ENCODE measurements at places on chromosomes 16 and 17. TPM values are rescaled to one million over a fixed set of nuclear protein-coding genes. Genes with fewer than 3 reads are reported as not detected.

Gene CACNG5
- not detected for total RNA-seq

DNA sequence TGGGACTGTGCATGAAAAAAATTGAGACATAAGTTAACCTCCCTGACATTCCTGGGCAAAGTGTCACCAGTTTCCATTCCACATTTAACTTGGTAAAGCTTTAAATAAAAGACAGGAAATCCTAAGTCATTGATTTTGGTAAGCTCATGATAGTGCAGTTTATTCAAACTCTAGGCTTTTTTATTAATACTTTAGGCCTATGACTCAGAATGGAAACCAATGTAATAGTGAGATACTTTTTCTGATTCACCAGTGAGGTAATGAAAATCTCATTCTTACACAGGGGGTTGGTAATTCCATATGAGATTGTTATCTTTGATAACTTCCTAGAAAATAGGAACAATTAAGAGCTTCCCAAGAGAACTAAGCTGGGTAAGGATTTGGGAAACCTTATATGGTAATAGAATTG, 91.1 kb downstream of the NLK start:
- no peaks in the 10 kb centered on the region for H3K4me1 ChIP-seq
- no peak overlapping the region for H3K4me3 ChIP-seq
- H3K36me3 ChIP-seq = no peaks in the 10 kb centered on the region
- no peak for DNase-seq
- H3K27me3 ChIP-seq = no peaks in the 10 kb centered on the region
- H3K27ac ChIP-seq = no peak overlapping the region

DNA sequence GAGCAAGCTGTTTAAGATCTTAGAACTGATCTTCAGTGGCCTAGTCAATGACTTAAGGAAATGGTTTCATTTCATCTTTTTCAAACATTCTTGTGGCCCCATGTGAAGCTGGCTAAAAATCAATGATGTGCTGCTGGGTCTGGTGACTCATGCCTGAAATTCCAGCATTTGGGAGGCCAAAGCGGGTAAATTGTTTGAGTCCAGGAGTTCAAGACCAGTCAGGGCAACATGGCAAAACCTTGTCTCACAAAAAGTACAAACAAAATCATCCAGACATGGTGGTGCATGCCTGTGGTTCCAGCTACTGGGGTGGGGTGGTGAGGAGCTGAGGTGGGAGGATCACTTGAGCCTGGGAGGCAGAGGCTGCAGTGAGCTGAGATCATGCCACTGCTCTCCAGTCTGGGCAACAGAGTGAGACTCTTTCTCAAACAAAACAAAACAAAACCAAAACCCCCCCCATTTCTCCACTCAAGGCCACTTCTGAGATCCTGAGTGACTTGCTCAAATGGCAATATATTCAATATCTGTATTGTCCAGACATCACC, 17.4 kb upstream of the COL1A1 start:
- H3K27me3 ChIP-seq = no peaks in the 10 kb centered on the region
- no peak overlapping the region for H3K4me3 ChIP-seq
- peaks cover 6% of the 10 kb centered on the region for H3K4me1 ChIP-seq
- H3K36me3 ChIP-seq = no peaks in the 10 kb centered on the region

GRCh38 chr16:89346869-89347268, 129.4 kb downstream of the ZNF778 start:
- no peaks in the 10 kb centered on the region for H3K27me3 ChIP-seq
- H3K27ac ChIP-seq = no peak overlapping the region
- no peaks in the 10 kb centered on the region for H3K4me1 ChIP-seq
- no peaks in the 10 kb centered on the region for H3K36me3 ChIP-seq

DNA sequence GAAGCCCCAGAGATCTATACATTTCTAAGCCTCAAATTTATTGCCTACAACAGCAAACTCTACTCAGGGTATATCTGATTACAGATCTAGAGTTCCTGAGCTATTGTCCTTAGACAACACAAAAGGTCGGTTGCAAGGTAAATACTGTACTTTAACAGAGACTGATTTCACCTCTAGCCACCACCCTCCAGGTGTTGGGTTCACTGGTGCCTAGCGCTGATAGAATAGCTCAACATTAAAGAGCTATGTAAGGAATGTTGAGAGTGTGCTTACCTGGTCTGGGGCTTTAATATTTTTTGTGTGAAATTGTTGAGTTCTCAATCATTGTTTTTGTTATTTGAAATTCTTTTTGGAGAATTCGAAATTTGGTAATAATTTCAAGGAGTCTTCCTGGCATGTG, 277.0 kb upstream of the PSMD7 start:
- DNase-seq = no peak
- H3K27ac ChIP-seq = no peak overlapping the region
- H3K4me3 ChIP-seq = no peak overlapping the region
- H3K4me1 ChIP-seq = no peaks in the 10 kb centered on the region

All from aorta (tissue), 5 donors.